GM12878 (cell line): ENCODE measurements at places on chromosomes 12 and 14.

DNA sequence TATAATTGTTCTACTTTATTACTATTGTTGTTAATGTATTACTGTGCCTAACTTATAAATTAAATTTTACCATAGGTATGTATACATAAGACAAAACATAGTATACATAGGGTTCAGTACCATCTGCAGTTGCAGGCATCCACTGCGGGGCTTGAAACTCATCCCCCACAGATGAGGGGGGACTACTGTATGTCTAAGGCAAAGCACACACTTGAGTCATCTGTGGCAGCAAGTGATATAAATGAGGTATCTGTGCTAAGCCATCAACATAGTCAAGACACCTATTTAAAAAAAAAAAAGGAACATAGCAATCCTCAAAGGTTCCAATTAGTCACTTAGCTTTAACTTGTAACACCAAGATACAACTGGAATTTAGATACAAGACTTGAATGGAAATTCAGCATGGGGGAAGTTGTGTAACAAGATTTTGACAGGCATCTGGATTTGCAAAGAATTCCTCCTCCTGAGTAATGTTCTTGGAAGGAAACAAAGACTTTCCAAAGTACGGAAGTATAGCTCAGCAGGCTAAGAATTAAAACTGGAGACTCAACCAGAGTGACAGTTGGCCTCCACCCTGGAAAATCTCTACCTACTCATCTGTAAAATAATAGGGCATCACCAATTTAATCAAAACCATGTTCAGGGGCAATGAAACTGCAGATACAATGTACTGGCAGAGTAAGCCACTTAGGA, 14.9 kb downstream of the DCAF5 start:
- no peak for DNase-seq

- no peak for DNase-seq
Observed at GRCh38 chr12:53389702-53390101, 9.7 kb downstream of the SP1 start.

GRCh38 chr12:84276215-84276614, 636.4 kb downstream of the SLC6A15 start:
- no peak for DNase-seq

DNA sequence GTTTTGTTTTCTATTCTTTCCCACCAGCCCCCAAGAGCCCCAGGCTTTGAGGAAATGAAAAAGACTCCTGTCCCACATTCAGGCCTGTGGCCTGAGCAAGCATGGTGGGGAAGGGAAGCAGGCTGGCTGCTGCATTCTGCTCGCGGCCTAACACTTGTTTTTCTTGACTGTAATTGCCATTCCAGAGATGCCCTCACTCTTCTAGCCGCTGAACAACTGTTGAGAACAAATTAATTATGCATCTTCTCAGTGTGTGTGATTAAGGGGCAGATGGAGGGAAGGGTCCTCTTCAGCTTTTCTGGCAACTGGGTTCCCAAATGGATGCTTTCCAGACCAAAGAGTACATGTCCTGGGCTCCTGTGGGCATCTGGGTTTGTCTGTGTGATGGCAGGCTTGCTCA, 43.3 kb downstream of the ADCK1 start:
- DNase-seq: no peak

GRCh38 chr14:95313190-95313589, 6.5 kb downstream of the CLMN start:
- DNase-seq: no peak

DNA sequence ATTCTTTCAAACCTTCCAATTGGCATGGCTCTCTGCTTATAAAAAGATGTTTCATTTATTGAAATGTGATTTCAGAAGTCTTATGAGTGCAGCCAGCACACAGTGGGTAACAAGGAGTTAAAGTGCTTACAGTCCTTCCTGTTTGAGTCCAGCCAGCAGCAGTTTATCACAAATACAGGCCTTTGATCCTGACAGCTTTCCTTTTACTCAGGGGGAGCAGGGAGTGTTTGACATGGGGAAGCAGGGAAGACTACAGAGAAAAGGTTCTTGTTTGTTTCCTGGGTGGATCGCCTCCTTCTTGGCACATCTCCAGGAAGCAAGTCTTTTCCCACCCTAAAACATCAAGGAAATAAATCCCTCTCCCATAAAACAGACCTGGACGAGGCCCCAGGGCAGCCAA, 216.1 kb downstream of the MSRB3 start:
- DNase-seq: no peak

DNA sequence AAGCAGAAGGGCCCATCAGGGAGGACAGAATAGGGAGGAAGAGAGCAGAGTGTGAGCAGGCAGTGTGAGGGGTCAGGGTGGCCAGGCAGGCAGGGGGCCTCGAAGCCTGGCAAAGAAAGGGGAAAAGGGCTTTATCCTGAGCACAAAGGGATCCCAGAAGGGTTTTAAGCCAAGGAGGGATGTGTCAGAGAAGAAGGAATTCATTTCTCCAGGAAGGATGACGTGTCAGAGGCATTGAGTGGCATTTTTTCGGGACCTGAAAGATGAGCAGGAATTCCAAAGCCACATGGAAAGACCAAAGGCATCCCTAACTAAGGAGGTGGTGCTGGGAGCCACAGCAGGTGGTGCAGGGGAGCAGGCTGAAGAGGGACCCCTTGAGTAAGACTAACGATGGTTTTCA, 132.1 kb downstream of the DICER1 start:
- no peak for DNase-seq

DNA sequence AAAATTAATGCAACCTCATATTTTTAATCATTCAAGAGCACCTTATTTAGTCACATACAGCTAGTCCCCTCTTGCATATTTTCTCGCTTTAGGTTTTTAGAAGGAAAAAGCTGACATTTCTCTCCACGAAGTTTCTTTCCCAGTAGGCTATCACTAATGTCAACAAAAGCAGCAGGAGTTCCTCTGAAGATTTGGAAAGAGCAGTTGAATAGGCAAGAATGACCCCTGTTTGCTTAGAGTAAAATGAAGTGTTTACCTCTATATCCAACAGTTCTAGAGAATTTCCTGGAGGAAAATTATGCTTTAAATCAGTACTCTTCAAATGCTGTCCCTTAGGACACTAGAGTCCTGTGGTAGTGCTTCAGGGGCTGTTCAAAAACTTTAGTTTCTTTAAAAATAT, 188.1 kb upstream of the PRKD1 start:
- no peak for DNase-seq

- no peak for DNase-seq
Observed at GRCh38 chr12:65885312-65885711, 61.0 kb downstream of the HMGA2 start.

- no peak for DNase-seq
Observed at GRCh38 chr12:123986374-123986965, 13.5 kb downstream of the ZNF664 start.

DNA sequence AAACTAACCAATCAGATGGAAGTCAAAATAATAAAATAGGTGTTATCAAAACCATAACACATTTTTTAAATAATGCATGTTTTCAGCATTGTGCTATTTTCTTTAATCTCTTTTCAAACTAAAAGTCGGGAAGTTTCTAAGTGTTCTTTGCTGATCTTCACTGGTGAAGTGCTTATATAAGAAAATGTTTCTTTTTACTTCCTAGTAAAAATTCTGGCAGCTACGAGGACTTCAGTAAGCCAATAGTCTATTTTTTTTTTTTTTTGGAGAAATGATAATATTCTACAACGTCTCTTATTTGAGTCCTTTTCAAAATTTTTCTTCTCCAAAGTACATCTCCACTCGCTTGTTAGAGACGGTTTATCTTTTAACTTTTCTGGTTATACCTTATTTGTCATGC, 448.0 kb downstream of the SLC6A15 start:
- no peak for DNase-seq

DNA sequence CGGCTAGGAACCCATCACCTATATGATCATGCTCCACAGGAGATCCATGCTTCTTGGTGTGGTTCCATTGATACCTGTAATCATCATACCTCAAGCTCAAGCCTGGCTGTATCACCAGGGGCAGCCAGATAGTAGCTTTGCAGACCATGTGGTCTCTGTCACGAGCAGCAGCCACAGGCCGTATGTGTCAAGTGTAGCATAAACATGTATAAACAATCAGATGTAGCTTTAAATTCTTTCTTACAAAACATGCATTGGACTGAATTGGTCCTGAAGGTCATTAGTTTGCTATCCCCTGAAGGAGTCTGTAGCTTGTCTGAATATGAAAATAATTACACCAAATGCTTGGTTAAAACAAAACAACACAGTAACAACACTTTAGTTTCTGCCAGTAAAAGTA, 1223.2 kb upstream of the TMEM132C start:
- no peak for DNase-seq
